Fibroblast of skin of right quadriceps (primary cell): ENCODE measurements at places on chromosomes 12 and 14.

DNA sequence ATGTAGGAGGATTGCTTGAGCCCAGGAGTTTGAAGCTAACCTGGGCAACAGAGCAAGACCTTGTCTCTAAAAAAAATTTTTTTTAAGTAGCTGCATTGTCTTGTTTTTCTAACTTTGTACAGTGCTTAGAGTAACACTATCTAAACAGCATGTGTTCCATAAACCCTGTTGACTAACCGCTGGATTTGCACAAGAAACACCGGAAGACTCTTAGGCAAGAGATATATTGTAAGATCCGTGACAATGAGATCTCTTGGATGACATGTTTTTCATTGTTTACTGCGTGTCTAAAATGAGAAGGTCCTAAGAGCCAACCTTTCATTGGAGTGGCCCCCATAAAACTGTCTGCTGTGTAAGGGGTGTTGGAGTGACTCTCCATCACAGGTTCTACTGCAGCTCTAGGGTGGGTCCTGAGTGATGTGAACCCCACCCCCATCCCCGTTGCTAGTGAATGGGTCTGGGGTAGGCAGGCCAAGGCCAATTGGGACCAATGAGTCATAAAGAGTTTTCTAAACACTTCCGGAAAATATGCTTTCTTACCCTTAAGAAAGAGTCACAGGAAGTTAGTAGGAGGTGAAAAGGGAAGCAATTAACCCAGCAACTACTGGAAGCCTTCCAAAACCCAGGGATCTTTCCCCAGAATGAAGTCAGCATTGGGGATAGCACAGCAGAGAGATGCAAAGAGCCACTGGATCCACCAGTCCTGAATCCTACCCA lies 24.3 kb upstream of the PCNX1 start:
- peak; percentile 85 for DNase-seq

DNA sequence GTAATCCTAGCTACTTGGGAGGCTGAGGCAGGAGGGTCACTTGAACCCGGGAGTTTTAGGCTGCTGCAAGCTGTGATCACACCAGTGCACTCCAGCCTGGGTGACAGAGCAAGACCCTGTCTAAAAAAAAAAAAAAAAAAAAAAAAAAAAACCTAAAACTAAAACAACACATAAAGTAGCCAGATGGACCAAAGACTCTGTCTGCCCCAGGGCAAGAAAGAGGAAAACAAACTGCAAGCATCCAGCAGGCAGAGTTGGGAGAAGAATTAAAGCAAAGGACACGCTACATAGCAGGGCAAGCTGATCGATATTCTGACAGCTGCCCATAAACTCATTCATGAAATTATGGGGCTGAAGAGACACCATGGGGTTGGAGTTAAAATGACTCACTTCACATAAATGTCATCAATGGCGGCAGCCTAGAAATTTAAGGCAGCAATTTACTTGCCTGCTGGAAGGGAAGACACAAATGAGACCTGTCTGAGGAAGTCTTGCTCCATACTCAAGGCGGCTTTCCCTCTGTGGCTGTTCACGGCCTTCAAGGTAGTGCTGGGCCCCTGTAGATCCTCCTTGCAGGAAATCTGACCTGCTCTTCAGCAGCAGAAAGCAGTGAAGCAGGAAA lies 259.1 kb upstream of the FKBP4 start:
- DNase-seq = peak; percentile 59

- DNase-seq = peak; percentile 50
These were observed 22.7 kb upstream of the ANKRD9 start for GRCh38 chr14:102532204-102532658.

DNA sequence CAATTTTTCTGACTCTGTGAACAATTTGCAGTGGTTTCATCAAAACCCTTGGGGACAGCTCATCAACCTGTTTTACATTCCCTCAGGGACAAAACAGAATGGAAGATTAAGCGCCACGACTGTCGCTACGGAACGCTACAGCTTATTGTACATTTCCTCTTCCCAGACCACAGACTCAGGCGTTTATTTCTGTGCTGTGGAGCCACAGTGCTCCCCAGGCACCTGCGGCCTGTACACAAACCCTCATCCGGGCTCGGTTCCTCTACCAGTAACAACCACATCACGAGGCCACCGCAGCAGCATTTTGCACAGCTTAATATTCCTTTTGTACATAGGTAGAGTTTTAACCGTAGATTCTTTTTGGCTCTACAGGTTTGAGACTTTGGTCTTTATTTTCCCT lies 397.4 kb upstream of the OR4E1 start:
- DNase-seq = no peak

DNA sequence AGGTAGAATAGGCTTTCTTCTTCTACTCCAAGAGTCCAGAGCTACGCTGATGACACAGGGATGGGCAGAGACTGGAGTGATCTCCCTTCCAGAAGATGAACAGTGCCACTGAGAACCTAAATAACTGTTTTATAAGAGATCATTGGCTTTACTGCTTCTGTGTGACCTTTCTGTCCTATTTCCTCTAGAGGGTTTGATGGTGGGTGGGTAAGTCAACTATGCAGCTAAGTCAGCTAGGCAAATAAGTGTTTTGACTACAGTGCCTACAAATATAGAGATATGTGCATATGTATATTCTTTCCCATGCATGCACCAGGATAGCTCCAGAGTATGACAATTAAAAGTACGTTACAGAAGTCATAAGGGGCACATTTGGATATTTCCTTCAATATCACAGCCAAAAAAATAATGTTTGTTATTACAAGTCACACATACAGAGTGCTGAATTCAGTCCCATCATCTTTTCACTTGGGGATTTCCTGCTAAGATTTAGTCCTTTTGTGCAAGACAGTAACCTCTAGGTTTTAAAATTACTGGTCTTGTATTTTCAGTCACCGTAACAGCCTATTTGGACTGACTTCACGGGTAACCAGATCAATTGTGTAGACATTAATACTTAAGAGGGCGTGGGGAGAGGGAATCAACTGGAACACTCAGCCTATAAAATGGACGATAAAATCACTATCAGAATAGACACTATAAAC lies 412.6 kb upstream of the SOX5 start:
- no peak for DNase-seq

DNA sequence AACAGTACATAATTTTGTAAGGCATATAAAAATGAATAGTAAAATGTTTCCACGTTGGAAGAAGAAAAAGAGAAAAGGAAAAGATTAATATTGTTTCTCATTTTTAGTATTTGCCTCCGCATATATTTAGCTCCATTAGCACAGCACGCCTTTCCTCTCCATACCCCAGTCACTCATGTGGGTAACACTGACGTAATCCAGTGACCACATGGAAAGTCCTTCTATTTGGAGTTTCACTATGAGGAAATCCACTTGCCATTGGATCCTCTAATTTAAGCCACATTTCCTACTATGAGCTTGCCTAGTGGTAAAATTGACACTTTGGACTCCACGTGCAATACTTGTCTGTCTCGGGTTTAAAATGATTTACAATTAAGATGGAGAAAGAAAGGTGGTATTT lies 5.7 kb upstream of the SLCO1A2 start:
- no peak for DNase-seq

- DNase-seq = no peak
These were observed 44.6 kb upstream of the ISM2 start for GRCh38 chr14:77543240-77543551.

DNA sequence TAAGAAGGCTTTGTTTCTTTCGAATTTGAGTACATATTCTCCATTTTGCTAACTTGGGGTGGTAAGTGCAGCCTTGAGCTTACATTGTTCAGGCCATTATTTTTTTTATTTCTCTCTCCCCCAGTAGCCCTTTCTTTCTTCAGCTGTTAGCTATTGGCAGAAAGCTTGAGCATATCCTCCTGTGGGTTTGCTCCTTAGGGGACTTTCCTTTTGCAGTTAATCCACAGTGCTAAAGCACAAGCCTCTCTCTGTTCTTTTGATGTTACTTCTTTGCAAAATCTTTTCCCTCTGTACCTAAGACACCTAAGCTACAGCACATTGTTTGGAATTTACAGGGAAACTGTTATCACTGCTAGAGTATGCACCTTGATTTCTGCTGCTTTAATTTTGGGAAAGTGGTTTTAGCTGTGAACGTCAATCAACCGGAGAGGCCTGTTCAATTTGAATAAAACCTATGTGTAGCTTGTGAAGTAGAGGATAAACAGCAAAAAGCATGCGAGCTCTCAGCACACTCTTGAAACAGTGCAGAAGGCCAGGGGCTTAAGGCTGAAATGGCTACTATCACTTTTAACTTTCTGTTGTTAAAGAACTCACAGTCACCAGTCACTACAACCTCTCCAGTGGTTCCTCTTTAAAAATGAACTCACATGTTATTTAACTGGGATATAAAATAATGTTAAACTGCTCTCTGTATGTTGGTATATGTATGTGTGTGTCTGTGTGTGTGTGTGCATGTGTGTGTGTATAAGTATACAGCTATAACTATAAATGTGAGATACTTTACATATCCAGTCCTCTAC lies 139.2 kb downstream of the PDZRN4 start:
- no peak for DNase-seq

- DNase-seq = peak; percentile 79
These were observed 19.0 kb upstream of the GPRC5A start for GRCh38 chr12:12872139-12872933.

- DNase-seq = no peak
These were observed 34.3 kb downstream of the OVCH1 start for GRCh38 chr12:29463198-29463597.

DNA sequence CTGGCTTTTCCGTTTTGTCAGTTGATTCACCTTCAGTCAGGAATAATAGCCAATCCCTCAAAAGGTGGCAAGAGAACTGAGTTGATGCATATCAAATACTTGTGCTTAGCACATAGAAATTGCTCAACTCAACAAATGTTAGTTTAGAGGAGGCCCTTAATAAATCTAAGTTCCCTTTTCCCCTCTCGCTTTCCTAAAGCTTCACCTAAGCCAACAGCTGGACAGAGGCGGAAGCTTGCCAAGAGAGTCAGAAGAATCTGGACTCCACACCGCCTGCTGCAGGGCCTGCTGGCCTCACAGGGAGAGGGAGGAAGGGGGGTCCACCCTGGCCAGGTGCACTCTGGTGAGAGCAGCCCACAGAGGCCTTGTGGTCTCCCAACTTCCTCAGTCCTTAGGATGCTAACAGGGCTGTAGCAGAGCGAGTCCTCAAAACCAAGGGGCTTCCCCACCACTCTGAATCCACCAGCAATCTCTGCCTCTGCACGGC lies 213.1 kb downstream of the CHST11 start:
- DNase-seq = no peak

DNA sequence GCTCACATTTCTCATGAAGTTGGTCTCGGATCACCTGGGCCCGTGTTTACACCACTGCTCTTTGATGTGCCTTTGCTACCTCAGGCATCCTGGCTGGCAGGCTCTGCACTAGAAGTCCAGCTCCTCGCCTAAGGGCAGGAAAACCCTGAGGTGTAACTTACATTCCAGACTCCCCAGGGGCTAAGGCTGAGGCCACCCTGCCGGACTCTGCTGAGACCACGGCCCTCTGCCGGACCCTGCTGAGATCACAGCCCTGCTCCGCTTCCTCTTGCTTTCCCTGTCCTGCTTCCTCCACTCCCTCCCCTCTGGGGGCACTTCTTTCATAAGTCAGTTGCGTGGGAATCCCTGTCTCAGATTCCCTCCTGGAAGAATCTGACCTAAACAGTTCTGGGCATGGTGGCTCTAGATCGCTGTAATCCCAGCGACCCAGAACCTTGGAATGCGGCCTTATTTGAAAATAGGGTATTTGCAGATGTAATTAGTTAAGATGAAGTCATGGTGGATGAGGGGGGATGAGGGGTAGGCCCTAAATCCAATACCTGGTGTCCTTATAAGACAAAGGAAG lies 17.2 kb downstream of the RILPL1 start:
- no peak for DNase-seq

DNA sequence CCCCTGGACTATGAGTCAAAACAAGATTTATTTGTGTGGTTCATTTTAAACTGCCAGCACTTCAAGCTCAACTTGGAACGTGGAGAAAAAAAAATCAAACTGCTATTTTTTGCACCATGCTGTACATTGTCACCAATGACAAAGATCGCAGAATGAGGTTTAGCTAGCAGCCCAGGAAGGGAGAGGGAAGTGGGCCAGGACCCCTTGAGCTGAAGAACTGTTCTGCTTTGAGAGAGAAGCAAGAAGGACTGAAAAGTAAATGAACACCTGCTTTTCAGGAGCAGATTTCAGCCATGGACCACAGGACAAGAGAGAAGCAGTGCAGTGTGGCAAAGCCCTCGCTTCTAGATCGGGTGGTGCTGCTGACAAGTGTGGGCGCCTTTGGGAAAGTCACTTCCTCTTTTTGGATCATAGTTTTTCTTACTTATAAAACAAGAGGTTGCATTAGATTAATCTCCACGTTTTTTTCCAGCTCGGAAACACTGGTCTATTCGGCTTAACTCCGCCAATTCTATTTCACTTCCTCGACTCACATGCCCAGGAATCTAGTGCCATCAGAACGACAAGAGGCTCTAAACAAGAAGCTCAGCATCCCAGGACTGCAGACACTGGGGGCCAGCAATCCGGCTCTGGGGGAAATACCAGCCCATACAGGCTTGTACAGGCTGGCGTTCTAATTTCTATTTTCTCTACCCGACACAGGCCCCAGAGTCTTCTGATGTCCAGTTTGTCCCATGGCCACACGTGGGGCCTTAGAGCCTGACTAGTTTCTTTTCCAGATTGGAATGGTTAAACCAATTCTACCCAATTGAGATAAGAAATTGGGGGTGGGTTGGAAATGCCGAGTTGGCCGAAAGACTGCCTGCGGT lies 129.9 kb downstream of the CRACR2A start:
- DNase-seq = no peak

DNA sequence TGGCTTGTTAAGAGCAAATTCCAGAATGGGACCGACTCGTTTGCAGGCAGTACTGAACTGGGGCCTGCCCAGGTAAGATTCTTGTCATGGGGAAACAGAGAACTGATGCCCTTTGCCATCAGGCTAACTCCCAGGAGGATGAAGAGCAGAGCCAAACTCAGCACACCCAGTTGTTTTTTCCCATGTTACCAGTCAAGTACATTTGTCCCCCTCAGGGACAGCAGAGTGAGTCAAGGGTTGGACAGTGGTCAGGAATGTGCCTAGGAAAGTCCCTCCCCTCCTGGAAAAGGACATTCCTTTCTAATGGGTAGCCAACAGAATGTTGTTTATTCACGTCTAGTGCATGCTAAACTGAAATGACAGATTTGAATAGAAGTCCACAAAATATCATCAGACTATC lies 1.6 kb downstream of the ART4 start:
- peak; percentile 71 for DNase-seq

- no peak for DNase-seq
These were observed 40.2 kb downstream of the CACNA2D4 start for GRCh38 chr12:1878214-1878613.

GRCh38 chr14:89661392-89661791 lies 244.4 kb upstream of the FOXN3 start:
- DNase-seq = no peak

DNA sequence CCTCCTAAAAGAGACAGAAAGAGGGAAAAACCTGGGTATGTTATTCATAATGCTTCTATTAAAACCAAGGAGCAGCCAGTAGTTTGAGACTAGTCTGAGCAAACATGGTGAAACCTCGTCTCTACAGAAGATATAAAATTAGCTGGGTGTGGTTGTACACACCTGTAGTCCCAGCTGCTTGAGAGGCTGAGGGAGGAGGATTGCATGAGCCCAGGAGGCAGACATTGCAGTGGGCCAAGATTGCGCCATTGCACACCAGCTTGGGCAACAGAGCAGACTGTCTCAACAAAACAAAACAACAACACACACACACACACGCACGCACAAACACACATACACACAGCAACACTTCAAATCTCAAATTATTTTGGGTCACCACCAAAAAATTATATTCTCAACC lies 27.8 kb downstream of the HECTD4 start:
- no peak for DNase-seq
